ENCODE measurements at places on chromosomes 5 and 9.

DNA sequence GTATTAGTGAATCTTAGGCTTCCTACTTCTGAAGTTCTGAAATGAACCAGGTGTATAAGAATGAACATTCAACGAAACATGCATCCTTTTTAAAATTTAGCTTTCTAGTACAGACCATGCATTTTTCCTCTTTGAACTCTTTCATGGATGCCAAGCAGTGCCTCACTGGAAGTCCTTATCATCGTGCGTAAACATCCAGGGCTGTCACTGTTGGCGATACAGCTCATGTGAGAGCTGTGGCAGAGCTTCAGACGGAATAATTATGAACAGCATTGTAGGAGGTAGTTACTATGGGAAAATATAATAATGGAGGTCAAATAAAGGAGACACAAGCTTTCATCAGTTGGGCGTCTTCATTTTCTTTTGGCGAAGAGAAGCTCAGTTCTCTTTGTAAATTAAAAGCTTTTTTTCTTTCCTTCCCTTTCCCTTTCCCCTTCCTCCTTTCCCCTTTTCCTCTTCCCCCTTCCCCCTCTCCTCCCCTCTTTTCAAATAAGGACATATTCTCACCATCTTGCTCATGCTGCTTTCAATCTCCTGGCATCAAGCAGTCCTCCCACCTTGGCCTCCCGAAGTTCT, 167.3 kb downstream of the KDM4C start:
- DNase-seq = no peak

GRCh38 chr5:154351141-154351540, 94.7 kb upstream of the SAP30L start:
- DNase-seq = no peak

DNA sequence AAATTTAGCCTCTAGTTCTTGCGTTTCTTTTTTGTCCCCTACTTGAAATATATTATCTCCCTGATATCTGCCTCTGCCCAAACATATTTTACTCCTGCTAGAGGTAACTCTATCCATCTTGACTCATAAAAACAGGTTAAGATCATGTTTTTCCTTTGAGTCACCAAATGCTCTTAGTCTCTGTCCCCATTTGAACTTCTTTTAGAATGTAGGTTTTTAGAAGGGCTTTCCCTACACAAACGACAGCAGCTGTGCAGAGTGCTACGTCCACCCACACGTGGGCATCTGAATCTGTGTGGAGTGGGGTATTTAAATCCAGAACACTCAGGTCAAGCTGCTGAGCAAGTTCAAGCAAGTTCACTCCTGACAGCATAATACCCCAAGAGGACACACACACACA, 2.2 kb downstream of the HSD17B3 start:
- no peak for DNase-seq

GRCh38 chr5:122668552-122668951, 106.3 kb upstream of the SNX2 start:
- no peak for DNase-seq

DNA sequence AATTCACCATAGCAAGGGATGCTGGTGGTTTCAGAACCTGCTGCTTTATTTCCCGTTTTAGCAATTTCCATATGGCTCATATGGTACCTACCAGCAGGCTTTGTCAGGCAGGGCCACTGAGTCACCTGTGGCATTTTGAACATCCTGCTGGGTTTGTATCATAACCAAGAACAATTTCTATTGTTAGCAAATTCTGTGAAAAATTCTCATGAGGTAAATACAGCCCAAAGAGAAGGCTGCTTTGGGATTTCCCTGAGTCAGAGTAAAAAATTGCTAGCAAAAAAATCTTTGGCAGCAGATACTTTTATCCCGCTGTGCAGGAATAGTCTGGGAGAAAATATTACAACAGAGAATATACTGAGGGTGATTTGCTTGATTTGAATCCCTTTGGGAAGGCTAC, 52.7 kb downstream of the PRR16 start:
- no peak for DNase-seq

GRCh38 chr9:122845116-122845515, 16.7 kb upstream of the PDCL start:
- DNase-seq = no peak

DNA sequence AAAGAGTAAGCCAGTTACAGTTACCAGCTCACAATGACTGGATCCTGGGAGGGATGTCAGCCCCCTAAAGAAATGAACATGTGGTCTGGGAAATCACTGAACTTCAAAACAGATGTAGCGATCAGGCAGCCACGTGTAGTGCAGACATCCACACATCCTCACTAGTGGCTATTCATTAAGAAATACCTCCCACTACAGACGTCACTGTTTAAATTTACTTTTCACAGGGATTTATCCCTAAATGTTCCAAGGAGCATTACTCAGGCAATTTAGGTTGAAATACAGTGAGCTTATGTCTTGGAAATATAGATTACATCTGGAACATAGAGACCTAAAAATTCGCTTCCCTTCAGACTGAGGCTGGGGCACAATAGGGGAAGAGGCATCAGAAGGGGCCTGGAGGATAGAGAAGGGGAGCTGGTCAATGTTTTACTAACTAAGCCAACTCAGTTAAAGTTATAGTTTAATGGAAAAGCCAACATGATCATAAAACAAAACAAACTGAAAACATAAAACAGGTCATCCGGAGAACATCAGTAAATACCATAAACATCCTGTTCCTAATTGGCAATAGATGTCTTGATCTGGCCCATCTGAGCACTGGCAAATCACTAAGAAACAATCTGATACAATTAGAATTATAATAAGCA, 92.3 kb downstream of the FANCC start:
- DNase-seq = no peak

DNA sequence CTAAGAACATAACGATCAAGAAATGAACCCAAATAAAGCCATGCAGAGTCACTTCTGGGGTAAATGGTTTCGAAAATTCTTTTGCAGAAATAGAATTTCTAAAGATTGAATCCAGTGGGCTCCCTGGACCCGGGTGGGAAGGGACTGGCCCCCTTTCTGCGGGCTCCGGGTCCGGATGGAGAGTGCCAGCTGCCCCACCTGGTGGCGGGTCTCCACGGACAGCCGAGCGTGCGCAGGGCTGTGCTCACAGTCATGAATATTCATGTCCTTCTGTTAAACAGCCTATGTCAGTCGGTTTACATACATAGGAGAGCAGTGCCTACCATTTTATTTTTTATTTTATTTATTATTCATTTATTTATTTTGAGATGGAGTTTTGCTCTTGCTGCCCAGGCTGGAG, 4.7 kb upstream of the PPP1R26 start:
- peak; percentile 34 for DNase-seq

- DNase-seq = peak; percentile 37
These were observed 188.4 kb downstream of the SNCAIP start for GRCh38 chr5:122500245-122501088.

GRCh38 chr9:6943293-6943692, 185.5 kb downstream of the KDM4C start:
- no peak for DNase-seq

DNA sequence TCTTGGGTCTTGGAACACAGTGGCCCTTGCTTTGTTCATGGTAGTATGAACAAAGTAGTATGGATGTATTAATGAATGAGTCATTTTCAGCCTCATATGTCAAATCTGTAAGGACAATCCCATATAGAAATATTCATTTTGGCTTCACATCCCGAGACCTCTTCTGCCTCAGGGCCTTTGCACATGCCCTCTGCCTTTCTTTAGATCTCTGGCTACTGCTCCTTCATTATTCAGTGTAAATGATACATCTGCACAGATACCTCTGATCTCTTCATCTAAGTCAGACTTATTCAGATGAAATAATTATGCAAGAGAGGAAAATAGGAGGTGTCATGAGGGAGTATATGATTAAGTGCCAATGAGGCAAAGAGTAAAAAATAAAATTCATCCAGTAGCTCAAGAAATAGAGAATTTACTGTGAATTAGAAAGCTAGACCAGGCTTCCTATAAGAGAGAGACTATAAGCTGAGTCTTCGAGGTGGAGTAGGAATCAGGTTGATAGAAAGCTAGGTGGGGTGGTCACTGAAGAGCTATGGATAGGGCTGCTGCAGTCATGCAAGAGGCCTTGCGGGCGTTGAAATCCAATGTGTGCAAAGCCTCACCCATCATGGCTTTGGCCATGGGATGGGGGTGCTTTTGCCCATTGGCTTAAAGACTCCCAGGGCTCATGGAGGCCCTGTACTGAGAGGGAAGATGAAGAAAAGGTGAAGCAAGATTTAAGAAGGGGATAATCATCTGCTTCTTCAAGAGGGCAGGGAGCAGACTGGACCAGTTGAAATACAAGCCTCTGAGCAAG, 3.7 kb upstream of the TTLL11 start:
- DNase-seq = no peak

- DNase-seq = no peak
These were observed 46.2 kb upstream of the KIF2A start for GRCh38 chr5:62259699-62260250.

GRCh38 chr5:78719504-78720219, 71.1 kb upstream of the LHFPL2 start:
- no peak for DNase-seq

DNA sequence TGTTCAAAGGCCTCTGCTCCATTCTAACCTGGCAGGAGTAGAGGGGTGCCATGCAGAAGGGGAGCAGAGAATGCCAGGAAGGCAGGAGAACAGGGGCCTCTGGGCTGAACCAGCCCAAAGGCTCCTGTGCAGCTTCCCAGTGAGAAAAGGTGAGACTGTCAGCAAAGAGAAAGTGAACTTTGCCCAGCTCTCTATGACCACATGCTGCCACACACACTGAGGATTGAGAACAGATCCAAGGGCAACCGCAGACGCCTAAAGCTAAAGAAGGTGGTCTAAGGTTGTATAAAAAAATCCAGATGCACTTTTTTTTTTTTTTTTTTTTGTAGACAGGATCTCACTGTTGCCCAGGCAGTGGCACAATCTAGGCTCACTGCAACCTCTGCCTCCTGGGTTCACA, 51.4 kb downstream of the ALDH7A1 start:
- DNase-seq = no peak

DNA sequence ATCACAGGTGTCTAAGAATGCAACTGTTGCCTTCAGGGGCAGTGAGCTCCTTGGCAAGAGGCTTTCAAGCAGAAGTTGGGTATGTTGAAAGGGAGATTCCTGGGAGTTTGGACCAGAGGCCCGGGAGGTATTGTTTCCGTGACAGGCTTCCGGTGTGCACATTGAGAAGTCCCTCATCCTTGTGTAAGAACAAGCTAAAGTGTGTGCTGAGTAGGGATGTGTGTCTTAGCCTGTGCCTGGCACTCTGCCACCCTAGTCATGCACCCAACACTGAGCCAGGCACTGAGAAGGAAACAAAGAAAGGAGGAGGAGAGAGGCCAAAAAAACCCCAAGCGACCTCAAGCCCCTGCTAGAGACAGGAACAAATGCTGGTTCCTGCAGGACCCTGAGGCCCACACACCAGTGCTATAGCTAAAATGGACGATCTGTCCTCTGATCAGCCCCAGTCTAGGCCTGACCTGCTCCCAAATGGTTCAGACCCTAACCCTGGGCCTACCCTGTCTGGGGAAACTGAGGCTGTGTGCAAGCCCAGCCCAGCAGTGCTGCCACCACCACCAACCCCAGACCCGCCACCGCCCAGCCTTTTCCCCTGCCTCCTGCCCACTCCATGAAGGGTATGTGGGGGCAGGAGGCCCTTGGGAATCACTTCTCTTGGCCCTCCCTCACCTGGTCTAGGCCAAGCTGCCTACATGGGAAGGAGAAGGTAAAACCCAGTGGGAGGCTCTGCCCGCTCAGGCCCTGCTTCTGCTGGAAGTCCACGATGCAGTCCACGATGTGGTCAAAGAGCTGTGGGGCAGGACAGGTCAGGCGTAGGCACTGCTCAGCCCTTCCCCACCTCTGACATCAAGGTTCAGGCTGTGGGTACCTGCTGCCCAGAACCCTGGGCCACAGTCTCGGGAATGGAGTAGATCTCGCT, 12.6 kb downstream of the HK3 start:
- DNase-seq = no peak

DNA sequence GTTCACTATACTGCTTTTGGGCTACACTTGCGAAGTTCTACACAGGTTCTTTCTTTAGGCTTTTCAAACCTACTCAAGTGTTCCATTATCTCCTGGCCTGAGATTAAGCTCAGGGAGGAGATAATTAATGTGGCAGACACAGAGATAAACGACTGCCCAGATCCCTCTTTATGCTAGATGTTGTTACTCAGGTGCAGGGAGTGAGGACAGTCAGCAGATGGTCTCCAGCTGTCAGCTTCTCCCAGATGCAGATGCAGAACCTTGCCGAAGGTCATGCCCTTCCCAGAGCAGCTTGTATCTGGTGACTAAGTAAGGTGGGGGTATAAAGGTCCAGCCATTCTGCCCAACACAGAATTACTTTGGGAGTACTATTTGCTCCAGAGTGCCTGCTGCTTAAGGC, 166.2 kb downstream of the ZNF462 start:
- DNase-seq = no peak

DNA sequence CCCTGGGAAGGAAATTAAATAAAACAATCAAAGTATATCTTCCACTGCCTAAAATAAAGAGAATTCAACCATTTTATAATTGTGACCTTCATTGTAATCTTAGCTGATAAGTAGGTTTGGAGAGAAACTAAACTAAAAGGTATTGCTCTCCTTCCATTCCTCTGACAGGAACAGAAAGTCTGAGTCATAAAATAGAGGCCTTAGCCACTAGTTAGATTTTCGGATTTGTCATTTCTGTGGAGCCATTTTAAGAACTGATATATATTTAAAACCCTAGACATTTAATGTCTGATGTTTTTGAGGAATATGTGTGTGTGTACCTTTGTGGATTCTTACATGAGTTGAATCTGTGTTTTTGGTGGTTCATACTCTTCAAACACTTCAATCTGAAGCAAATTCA, 11.8 kb upstream of the TMC1 start:
- DNase-seq = no peak

- DNase-seq = no peak
These were observed 210.9 kb downstream of the HSPA4 start for GRCh38 chr5:133262690-133263089.

- no peak for DNase-seq
These were observed 21.0 kb upstream of the TAF11L2 start for GRCh38 chr5:17477043-17477442.

GRCh38 chr9:2800394-2801179, 43.3 kb downstream of the PUM3 start:
- peak; percentile 11 for DNase-seq

GRCh38 chr9:72596451-72597180, 75.2 kb downstream of the TMC1 start:
- DNase-seq = no peak

DNA sequence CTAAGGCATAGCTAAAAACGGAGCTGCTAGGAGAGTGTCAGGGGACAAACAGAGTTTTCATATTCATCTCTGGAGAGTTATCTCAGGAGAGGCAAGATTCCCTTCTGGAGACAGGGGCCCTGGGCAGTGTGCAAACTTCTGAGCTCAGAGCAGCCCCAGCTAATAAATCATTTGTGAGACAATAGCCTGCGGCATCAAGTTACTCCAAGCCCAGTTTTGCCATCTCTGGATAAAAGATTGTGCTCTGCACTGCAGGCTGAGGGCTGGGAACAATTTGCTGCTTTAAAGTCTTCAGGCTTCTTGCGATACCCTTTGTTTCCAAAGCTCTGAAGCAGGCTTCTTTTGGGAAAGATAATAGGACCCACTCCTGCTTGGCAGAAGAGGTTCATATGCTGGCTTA, 164.3 kb upstream of the BRINP1 start:
- no peak for DNase-seq

All from hematopoietic multipotent progenitor cell treated with erythropoietin and hydrocortisone succinate and interleukin-3 and kit ligand, for 8 days (in vitro differentiated cells).